ENCODE measurements at places on chromosomes 3 and 15.

DNA sequence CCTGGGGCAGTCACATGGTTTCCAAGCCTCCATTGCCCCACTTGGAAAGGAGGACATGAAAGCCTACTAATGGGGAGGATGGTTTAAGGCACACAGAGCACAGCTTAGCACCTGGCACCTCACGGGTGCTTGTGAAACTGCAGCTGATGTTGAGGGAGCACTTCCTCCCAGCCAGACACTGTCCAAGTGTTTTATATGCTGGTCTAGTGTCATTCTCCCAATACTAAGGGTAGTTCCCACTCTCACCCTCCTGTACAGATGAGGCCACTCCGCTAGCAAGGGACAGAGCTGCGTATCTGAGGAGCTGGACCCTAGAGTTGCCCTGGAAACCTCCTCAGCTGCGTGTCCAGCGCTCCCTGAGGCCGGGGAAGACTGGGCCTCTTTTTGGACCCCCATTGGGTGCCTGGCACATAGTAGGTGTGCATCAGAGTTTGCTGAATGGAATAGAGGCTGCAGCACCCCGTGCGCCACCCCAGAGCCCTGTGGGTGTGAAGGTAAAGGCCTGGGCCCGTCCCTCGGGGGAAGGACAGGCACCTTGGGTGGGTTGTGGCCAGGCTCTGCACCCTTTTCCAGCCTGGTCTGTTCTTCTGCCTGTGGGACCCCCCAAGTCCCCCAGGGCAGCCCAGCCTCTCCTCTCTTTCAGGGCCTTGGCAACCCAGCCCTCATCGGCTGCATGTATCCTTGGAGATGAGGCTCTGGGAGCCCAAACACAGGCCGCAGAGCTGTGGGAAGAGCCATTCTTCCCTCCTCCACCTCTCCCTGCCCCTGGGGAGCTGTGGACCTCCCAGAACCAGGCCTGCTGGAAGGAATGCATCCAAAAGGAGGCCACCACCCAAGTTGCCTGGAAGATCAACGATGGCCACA lies 31.3 kb downstream of the DNASE1L3 start:
- DNase-seq, result no peak

DNA sequence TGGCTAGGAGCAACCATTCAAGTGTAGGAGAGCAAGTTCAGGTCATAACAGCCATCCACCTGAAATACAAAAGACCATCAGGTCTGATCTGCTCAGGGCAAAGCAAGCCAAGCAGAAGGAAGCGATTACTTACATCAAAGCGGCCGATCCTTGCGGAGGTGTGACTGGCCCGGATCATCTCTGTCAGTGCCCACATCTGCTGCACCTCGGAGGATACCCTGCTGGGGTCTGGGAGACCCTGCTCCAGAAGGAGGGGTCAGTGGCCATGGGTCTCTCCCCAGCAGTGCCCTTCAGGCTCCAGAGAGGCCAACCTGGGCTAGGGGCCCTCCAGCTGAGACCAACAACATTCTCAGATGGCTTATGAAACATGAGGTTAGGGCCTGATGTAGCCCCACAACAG lies 2.5 kb upstream of the AMT start:
- DNase-seq, result no peak

GRCh38 chr15:57821826-57822225 lies 115.3 kb downstream of the POLR2M start:
- no peak for DNase-seq

GRCh38 chr3:191721390-191721861 lies 260.5 kb downstream of the PYDC2 start:
- DNase-seq, result no peak

DNA sequence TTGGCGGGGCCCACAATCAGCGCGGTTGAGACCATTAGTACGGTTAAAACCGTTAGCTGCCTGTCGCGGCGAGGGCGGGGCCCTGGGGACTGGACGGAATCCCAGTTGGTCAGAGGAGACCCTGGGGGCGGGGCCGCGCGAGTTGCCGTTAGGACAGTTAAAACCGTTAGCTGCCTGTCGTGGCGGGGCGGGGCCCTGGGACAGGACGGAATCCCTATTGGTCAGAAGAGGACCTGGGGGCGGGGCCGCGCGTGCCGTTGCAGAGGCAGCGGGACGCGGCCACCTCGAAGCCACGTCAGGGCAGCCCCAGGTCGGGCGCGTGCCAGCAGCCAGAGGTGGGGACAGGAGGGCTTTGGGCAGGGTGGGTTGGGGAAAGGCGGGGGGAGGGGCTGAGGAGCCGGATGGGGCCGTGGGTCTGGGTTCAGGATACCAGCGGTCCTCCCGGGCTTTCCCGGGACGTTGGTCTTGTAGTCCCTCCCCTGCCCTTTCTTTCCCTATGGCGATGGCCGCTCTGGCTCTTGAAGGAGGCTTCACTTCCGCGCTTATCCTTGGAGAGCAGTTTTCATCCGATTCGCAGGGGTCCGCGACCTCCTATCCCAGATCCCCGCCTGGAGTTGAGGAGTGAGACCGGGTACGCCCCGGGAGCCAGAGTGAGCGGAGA lies 28.0 kb downstream of the KLHDC8B start:
- DNase-seq, result no peak

- no peak for DNase-seq
Measured at GRCh38 chr3:135757421-135757820, 208.1 kb upstream of the PPP2R3A start.

DNA sequence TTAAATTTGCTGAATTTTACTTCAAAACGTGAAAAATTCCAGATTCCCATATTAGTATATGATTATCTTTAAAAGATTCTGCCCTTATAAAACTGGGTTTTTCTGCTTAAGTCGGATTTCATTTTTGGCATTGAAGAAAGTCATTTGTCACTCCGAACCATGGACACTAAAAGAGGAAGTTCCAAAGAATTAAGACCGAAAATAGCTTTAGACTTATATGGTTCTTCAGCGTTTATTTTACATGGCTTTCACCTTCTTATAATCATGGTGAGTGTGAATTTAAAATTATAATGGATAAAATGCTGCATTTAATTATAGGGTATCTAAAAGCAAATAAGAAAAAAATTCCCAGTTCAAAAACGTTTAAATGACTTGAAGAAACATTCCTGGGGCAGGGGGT lies 1.0 kb downstream of the C3orf38 start:
- DNase-seq, result no peak

DNA sequence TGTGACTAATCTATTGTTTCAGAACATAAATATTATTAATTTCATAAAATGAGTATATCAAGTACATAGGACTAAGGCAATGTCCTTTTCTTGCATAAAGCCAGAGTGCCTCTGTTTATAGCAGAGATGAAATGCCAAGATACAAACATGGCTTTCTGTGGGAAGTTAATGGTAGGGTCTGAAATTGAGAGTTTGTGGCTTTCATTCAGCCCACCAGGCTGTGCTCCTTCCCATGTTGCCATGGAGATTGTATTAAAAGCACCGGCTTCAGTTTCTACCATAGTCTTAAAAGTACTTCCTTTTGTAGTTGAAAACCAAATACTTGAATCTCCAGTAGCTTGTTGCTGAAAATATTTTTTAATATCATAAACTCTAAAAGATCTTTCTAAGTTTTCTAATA lies 114.0 kb downstream of the LRRC28 start:
- no peak for DNase-seq

DNA sequence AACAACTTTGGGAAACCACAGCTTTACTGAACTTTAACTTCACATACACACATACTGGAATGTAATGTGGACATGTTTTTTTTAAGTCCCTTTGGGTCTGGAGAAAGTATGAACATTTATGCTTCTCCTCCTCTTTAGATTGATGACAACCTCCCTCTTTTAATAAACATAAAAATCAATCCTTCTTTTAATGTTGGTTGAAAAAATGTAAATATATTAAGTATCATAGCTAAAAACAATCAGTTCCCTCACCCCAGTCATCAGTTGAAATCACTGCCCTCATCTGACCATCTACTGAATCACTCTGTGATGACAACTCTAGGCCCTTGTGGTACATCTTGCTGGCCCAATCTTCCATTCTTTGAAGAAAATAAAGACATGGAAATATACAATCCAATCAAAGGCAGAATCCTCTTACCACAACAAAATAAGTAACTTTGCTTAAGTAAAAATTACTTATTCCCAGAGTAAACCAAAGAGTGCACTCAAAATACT lies 6.4 kb downstream of the AAGAB start:
- DNase-seq, result no peak

- DNase-seq, result no peak
Measured at GRCh38 chr15:31013863-31014607, 22.6 kb upstream of the MTMR10 start.

DNA sequence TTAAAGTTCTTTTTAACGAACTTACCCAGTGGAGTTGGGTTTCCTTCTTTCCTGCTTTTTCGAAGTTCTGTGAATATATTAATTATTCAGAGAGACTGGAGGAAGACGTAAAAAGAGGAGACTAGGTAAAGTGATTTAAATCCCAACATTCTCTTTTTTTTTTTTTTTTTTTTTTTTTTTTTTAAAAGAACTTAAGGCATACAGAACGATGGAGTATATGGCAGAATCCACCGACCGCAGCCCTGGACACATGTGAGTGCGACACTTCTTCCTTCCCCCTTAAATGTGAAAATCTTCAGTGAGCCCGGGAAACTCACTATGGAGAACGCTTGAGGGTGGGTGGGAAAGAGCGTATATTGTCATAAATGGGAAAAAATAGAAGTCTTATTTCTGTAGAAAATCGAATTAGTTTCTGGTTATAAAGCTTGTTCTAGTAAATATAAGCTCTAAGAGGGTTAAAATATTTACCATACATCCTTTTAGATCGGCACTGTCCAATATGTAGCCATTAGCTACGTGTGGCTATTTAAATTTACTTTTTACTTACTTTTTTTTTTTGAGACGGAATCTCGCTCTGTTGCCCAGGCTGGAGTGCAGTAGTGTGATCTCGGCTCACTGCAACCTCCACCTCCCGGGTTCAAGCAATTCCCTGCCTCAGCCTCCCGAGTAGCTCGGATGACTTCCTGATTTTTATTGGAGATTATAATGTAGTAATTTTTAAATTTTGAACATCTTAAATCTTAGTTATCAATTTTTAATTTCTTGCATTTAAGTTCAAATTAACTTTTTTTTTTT lies 892 bp downstream of the NMD3 start:
- DNase-seq, result no peak

DNA sequence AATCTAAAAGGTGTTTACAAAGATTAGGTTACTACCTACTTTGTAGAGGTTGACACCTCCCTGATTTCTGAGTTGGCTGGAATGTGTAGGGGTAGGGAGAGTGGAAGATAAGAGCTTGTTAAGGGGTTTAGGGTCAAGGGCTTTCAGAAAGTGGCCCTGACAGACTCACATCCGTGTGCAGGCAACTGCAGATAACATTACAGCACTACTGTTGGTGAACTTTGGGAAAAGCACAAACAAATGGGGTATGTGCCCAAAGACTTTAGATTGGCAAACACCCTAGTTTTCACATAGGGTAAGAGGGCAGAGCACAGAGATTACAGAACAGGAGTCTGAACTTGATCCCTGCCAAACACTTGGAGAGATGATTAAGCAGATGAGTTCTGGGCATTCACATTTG lies 375.7 kb downstream of the EPHB1 start:
- no peak for DNase-seq

- DNase-seq, result no peak
Measured at GRCh38 chr15:78244101-78244500, 9.7 kb upstream of the ACSBG1 start.

DNA sequence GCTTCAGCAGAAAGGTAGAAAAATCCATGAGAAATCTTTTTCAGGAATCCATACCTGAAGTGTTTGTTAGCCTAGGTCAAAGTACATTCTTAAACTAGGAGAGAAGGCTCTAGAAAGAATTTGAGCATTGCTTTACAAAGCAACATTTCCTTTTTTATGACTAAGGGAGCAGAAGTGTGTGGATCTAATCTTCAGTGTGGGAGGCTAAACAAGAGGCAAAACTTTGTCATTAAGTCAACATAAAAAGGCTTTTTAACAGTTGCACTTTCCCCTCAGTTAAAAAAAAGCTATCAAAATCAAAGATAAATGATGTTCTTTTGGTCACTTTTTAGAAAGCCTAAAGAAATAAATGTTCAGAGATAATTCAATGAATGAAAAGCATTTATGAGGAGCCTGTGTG lies 154.8 kb downstream of the TMEM108 start:
- DNase-seq, result no peak

GRCh38 chr3:139953131-139953910 lies 18.3 kb downstream of the CLSTN2 start:
- DNase-seq, result no peak

DNA sequence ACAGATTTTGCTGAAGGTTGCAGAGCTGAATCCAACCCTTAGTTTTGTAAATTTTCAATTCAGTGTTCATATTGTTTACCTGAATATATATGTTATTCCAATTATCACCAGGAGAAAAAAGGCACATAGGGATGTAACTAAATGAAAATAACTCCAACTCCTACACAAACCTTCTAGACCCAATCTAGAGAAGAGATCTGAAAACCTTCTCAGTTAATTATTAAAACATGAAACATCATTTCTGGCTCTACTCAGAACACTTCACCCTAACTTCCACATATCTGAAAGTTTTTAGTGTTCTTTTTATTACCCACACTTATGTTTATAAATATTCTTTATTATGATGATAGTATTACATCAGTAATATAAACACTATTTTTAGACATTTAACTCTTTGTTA lies 76.6 kb downstream of the LRRFIP2 start:
- no peak for DNase-seq

DNA sequence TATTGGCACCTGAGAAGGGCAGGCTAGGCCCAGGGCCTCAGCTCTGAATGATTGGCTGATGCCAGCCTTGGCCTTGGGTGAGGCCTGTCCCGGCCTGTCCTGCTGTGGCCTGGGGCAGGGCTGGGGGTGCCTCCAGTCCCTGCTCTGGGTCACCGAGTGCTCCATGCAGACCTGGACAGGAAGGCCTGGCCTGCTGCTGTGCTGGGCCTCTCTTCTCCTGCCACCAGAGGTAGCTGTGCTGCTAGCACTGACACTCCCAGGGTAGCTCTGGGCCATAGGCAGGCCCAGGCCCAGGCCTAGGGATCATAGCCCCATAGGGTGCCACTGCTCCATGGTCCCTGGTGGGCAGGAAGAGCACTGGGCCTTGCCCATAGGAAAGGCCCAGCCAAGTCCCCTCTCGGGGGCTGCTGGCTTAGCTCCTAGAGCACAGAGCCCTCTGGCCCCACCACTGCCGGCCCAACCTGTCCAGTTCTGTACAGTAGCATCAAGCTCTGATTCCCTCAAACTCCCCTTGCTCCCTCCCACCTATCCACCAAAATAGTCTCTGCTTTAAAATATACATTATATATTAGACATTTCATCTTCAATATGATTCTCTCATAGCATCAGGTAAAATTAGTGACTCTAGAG lies 18.2 kb downstream of the ABTB1 start:
- no peak for DNase-seq

- DNase-seq, result no peak
Measured at GRCh38 chr3:146065573-146066006, 95.4 kb downstream of the PLOD2 start.

DNA sequence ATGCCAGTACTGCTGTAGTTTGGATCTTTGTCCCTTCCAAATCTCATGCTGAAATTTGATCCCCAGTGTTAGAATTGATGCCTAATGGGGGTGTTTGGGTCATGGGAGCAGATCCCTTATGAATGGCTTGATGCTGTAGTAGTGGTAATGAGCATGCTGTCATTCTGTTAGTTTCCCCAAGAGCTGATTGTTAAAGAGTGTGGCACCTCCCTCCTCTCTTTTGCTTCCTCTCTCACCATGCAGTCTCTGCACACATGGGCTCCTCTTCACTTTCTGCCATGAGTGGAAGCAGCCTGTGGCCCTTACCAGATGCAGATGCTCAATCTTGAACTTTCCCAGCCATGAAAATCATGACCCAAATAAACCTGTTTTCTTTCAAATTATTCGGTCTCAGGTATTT lies 141.3 kb upstream of the DPPA4 start:
- DNase-seq, result no peak

GRCh38 chr3:157531301-157531660 lies 28.1 kb upstream of the VEPH1 start:
- DNase-seq, result no peak

- DNase-seq, result no peak
Measured at GRCh38 chr3:29922992-29923746, 642.3 kb downstream of the RBMS3 start.
